ENCODE measurements at places on chromosomes 11 and 22. TPM values are rescaled to one million over a fixed set of nuclear protein-coding genes. Genes with fewer than 3 reads are reported as not detected.
A peak's percentile ranks its signal among the peaks of the same experiment; 100 is the strongest.

GRCh38 chr11:102121329-102121728, 11.1 kb downstream of the YAP1 start:
- DNase-seq: no peak

SPCS2 gene
- polyA plus RNA-seq: 107 TPM

GRCh38 chr11:118448294-118448693, 12.0 kb downstream of the KMT2A start:
- no peak for DNase-seq

DNA sequence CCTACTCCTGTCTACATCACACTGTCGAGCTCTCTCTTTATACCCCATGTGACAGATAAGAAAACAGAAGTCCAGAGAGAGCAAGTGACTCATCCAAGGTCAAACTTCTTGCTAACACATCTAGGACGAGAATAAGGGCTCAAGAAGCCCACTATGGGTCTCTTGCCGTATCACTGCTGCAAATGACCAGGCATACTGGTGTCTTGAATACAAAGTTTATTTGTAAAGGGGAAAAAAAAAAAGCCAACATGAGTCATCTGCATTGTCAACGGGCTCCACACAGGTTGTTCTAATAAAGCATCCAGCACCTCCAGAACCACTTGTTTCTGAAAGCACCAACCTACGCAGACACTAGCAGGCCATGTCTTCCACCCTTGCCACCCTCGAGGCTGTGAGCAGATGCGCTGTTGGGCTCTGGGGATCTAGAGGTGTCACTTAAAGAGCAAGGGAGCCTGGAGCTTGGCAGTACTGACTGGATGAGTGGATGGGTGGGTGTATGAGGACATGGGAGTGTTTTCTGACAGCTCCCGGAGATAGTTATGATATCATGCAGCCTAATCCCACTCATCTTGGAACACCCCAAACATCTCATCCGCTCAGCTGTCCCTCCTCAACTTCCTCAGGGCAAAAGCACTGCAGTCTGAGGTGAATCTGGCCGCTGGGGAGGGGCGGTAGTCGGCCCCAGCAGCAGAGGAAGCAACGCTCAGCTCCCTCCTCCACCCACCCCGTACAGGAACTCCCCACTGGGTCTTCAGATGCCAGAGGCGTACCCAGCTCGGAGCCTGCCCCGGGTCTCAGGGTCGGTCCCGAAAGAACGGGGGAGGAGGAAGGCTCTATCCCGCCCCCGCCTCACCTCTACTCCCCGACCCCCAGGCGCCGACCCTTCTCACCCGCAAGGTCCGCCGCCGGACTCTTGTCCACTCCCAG, 1.0 kb downstream of the SMCO4 start:
- DNase-seq: peak; percentile 44

- DNase-seq: no peak
Observed at GRCh38 chr22:20419664-20419951, 18.0 kb downstream of the SCARF2 start.

- no peak for DNase-seq
Observed at GRCh38 chr11:64037027-64037634, 1.4 kb downstream of the FLRT1 start.

RFPL2 gene
- polyA plus RNA-seq: not detected

GGTLC2 gene
- polyA plus RNA-seq: not detected

GRCh38 chr22:22228921-22229320, 15.7 kb upstream of the VPREB1 start:
- DNase-seq: no peak

AIFM3 gene
- polyA plus RNA-seq: not detected

DNA sequence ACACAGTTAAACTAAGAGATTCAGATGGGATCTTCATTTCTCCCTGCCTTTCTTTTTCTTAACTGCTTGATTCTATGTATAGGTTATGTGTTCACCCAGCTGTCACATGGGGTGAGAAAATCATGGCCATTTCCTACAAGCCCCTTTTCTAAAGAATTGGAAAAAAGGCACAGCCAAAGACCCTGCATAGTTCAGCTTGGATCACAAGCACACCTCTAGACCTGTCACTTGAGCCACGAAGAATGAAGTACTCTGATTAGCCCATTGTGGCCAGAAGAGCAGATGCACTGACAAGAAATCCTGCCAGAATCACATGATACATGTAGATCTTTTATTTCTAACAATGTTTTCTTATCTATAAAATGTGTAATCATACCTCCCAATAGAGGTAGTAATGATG, 69.7 kb downstream of the RAB38 start:
- no peak for DNase-seq

DNA sequence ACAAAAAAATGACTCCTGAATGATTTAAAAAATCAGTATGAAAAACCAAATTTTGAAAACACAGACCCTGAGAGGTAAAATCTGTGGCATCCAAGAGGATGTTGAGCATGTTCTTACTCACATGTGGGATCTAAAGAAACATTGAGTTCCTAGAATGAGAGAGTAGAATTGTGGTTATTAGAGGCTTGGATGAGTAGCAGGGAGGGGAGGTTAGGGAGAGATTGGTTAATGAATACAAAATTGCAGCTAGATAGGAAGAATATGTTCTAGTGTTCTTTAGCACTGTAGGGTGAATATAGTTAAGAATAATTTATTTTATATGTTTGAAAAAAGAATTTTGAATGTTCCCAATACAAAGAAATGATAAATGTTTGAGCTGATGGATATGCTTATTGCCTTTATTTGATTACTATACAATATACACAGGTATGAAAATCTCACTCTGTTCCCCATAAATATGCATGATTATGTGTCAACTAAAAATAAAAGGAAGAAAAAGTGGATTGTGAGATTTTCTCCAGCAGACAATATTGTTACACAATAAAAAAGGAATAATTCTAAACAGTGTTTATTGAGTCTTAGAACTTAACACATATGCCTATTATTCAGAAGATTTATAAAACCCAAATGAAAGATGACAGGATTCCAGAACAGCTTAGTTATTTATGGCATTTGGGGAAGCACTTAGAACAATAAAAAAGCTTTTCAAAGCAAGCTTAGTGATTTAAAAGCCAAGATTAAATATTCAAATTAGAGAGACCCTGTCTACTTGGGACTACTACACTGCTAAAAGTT, 28.7 kb downstream of the MS4A2 start:
- no peak for DNase-seq

DNA sequence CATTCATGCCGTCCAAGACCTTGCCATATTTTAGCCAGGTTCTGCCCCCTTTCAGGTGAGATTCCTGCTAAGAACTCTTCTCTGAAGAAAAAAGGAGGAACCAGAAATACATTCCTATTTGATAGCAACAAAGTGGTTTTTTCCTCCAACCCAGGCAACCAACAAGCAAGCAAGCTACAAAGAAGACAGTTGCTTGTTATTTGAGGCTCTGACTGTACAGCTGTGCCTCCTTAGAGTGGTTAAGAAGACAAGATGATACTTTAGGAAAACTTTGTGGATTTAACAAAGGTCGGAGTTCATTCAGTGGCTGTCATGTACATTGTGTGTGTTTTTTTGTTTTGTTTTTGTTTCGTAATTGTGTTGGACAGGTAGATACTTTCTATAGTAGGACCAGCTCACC, 21.7 kb downstream of the TEAD1 start:
- DNase-seq: peak; percentile 41

GRCh38 chr11:121453589-121454299, 977 bp upstream of the SORL1-AS1 start:
- DNase-seq: no peak

GGTLC3 gene
- polyA plus RNA-seq: not detected

- peak; percentile 54 for DNase-seq
Observed at GRCh38 chr11:12666915-12667314, 7.3 kb upstream of the TEAD1 start.

GRCh38 chr11:113730887-113731726, 25.0 kb upstream of the TMPRSS5 start:
- DNase-seq: peak; percentile 71

- DNase-seq: peak; percentile 37
Observed at GRCh38 chr11:128776424-128777284, 82.8 kb downstream of the FLI1 start.

- DNase-seq: peak; percentile 87
Observed at GRCh38 chr11:74449369-74449931, 17.9 kb downstream of the KCNE3 start.

DNA sequence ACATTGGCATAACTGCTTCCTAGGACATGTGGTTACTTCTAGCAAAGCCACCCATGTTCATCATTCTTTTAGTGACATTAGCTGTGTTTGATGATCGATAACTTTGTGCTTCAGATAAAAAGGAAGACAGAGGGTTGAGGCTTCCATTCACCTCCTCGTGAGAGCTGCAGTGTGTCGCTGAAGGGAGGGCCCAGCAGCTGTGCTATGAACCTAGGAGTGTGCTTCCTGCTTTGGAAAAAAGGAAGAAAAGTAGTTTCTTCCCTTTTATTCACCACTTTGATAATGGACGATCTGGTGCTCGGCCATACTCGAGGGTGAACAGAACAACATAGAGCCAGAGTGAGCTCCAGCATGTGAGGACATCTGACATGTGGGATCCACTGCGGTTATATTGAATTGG, 6.1 kb upstream of the RFPL2 start:
- DNase-seq: no peak

HTR3B gene
- 0.13 TPM for polyA plus RNA-seq

All from muscle of leg (tissue), 16 donors.